ELR (cell line): ENCODE measurements at places on chromosomes 1 and 21.

DNA sequence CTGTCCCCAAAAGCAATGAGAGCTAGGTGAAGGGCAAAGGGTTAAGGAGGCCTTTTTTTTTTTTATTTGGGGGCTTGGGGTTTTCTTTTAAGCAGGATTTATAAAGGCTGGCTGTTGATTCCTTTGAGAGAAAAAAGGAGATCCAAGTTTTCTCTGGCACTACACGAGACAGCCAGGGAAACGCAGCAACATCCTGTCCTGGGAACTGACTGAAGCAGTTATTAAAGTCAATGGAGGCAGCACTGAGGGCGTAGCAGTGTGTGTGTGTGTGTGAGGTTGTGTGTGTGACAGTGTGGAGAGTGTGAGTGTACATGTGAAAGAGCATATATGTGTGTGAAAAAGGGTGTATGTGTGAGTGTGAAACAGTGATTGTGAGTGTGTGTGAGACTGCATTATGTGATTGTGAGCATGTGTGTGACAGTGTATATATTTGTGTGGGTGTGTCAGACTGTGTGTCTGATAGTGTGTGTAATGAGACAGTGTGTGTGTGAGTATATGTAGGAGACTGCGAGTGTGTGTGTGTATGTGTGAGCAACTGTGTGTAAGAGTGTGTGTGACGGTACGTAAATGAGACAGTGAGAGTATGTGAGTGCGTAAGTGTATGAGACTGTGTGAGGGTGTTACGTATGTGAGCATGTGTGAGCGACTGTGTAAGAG, 65.9 kb upstream of the TIAM1 start:
- DNase-seq: no peak

DNA sequence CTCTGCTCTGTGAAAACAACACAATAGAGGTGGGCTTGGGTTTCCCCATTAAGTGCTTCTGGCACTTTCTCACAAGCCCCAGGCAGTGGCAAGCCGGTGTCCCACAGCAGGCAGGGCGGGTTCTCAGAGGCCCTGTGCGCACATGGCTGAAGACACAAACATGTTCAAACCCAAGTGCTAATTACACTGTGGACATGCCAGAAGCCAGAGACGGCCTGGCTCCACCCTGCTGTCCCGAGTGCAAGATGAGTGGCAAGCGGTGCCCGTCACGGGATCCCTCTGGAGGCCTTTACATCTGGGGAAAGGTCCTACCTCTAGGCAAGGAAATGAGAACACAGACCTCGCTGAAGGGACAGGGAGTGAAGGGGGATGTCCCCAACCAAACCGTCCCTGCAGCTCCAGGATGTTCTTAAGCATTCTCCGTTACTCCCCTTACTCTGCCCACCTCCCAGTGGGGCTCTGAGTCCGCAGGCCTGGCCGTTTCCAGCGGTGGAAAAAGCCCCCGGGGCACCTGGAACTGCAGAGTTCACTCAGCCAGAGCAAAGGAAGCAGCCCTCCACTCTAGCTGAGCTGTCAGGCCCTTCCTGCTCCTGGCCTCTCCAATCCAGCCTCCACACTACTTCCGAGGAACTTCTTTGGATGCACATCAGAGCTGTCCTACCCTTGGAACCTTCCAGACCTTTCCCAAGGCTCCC, 57.4 kb downstream of the SLC66A1 start:
- DNase-seq: no peak

GRCh38 chr1:171645553-171646248, 6.8 kb downstream of the MYOC start:
- no peak for DNase-seq

DNA sequence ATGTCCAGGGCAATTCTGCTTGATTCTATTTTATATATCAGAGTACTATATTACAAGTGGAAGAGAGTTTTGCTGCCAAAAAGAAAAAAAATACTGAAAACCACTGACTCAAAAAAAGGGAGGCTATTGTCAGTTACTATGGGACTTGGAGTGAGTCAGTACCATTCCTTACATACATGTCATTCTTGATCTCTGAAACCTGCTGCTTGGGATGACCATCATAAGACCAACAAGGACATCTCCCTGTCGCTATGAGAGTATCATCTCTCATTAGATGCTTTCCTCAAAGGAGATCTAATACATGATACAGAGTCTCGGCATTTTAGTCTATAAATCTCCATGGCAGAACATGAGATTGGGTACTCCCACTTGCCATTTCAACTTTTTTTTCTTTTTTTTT, 11.8 kb upstream of the INPP5B start:
- DNase-seq: peak; percentile 91

GRCh38 chr1:182069028-182069466, 7.5 kb upstream of the ZNF648 start:
- peak; percentile 39 for DNase-seq

- DNase-seq: peak; percentile 84
Observed at GRCh38 chr1:16371725-16372124, 4.7 kb downstream of the SZRD1 start.

DNA sequence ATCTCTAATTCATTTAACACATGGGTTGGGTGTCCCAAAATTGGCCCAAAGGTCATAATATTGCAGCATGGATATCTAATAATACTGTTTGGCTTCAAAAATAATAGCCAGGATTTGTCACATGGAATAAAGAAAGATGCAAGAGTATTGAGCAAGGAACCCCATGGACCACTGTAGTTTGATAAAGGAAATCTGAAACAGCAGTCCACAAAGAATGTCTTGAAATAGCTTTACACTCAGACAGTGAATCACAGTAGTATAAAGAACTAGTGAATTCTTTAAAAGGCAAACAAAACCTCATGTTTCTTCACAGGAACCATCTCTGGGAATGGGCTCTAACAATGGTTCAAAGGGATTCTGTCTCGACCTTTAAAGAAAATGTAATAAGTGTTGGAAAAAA, 576.1 kb upstream of the ZRANB2 start:
- DNase-seq: no peak

DNA sequence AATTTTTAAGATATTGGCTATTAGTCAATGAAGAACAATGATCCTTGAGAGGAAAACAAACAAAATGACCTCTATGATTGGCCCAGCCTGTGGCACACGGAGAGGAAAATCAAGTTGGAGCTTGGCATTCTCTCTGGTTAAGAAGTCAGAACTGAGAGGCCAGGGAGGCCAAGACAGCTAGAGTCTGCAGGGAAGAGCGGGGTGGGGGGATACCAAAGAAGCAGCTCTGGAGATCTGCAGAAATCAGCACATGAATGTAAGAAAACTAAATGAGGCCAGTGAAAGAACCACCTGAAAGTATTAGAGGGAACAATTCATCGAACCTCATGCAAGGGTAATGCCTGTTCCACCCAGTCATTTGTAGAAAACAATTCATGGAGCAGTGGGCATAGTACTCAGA, 23.8 kb upstream of the C1orf115 start:
- DNase-seq: no peak

DNA sequence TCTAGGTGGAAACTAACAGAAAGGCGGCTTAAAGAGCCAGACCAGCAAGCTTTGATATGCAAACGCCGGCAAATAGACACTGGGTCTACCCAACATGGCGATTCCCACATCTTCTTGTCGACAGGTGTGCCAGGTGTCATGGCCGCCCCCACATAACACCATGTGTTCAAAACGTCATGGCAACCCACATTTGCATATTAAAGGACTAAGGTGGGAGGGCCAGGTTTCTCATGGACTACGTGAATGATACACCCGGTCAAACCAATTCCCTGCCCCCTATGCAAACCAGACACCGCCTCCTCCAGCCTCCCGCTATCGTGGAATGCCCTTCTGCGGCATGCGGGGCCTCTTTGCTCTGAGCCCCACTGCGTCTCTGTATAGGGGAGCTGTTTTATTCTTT, 41.3 kb downstream of the ICOSLG start:
- no peak for DNase-seq

GRCh38 chr1:29096231-29096886, 27.3 kb downstream of the TMEM200B start:
- no peak for DNase-seq

DNA sequence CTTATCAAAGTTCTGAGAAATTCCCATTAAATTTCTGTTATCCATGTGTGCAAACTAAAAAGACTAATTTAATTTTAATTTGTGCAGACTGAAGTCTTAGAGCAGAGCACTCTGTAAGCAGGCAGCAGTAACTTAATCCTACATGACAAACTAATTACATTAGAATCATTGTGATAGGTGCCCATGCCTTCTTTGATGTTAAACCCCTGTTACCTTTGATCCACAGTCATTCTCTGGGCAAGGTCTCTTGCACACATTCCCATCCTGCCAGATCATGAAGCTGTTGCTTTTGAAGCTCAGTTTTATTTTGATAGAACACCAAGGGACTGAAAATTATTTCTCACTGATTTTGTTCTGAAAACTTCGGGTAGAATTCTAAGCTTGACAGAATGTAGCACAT, 77.2 kb downstream of the BCAR3 start:
- no peak for DNase-seq

GRCh38 chr1:167165219-167165618, 55.5 kb upstream of the POU2F1 start:
- no peak for DNase-seq

DNA sequence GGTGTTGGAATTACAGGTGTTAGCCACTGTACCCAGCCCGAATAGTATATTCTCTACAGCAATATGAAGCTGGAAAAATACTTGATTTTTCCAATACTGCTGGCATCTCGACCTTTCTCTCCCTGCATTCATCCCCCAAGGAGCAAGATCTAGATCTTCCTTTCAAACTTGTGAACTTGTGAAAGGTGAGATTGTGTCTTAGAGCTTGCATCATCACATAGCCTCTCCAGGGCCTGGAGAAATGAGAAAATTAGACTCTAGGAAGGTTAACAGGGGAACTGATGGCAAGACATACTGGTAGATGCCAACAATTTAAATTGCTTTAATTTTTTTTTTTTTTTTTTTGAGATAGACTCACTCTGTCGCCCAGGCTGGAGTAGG, 2.1 kb downstream of the PRUNE1 start:
- DNase-seq: no peak

DNA sequence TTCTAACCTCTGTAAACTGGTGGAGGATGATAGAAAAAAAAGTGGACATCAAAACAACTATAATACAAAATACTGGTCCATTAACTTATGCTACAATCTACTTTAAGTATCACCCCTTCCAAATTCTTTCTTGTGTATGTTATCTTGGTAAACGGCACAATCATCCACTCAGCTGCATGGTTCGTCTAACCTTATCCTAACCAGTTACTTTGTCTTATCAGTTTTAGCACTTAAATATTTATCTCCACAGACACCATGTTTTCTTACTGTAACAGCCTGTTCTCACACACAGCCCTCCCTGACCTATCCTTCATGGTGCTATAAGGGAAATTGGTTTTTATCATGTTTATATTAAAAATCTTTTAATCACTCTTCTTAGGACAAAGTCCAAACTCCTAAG, 157.2 kb downstream of the PTGER3 start:
- DNase-seq: no peak

DNA sequence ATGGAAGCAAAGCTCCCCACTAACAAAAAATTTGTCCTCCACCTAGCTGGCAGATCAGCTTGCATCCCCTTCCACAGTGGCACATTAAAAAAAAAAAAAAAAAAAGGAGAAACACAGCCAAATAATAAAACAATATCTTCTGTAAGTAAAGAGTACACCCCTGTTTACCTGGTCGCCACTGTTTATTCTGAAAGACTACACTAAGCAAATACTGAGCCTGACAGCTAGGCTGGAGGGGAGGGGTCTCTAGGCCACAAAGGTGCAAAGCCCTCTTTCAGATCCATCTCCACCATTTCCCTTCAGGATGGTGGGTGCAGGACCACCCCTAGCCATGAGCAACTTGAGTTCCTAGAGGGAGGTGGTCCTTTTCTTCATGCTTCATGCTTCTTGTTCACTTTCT, 22.8 kb upstream of the SLC45A3 start:
- no peak for DNase-seq

GRCh38 chr1:6750490-6750889, 34.8 kb upstream of the CAMTA1 start:
- no peak for DNase-seq

GRCh38 chr1:180268556-180269075, 38.6 kb downstream of the LHX4 start:
- no peak for DNase-seq
